AG10803 (cell line): ENCODE measurements at places on chromosomes 3 and 15.
A peak's percentile ranks its signal among the peaks of the same experiment; 100 is the strongest.

- no peak for DNase-seq
Observed at GRCh38 chr3:106826791-106827311, 550.4 kb upstream of the CCDC54 start.

GRCh38 chr3:67605377-67605776, 49.0 kb downstream of the SUCLG2 start:
- DNase-seq, result peak; percentile 78

GRCh38 chr15:48416301-48416700, 85.1 kb downstream of the DUT start:
- no peak for DNase-seq

DNA sequence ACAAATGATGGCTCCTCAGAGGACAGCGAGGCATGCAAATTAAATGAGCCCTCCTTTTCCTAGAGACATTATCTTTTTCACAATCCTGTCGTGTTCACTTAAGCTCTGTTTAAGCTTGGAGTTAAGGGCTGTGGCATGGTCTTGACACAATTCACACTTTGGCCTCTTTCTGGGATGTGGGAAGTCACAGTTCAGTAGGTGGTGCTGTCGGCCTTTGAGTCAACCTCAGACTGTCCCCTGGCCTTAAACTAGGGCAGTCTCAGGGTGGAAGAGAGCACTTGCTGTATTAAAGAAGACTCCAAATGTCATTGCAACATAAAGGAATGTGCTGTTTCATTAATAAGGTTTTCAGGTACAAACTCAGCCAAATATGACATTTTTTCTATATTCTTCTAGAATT, 351.0 kb downstream of the MCTP2 start:
- no peak for DNase-seq

DNA sequence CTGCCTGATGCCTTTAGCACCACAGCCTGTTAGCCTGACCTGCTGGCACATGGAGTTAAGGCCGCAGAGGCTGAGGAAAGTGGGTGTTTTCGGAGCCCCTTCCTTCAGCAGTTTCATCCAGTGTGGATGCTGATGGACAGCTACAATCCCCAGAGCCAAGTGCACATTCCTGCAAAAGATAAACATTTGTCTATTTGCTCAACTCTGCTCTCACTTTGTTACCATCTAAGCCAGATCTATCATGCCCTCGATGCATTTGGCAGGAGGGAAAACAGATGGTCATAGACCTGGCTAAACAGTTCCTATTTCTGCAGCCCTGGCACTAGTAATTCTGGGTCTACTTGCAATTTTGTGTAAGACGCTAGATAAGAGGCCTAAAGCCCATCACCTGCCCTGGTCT, 312.9 kb upstream of the RASGRP1 start:
- DNase-seq, result no peak

DNA sequence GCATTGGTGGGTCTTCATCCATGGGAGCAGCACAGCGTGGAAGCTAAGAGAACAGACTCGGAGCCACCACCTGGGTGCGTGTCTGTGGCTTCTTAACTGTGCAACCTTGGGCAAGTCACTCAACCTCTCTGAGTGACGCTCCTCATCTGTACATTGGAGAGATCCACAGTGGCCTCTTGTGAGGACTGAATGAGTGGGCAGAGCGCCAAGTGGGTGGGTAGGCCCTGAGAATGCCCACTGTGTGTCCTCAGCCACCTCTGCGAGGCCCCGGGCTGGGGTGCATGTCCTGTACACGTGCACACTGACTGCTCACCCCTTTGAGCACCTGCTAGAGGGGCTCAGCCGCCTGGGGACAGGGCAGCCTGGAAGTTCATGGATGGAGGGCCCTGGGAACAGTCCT, 99.6 kb upstream of the PRR23E start:
- no peak for DNase-seq

DNA sequence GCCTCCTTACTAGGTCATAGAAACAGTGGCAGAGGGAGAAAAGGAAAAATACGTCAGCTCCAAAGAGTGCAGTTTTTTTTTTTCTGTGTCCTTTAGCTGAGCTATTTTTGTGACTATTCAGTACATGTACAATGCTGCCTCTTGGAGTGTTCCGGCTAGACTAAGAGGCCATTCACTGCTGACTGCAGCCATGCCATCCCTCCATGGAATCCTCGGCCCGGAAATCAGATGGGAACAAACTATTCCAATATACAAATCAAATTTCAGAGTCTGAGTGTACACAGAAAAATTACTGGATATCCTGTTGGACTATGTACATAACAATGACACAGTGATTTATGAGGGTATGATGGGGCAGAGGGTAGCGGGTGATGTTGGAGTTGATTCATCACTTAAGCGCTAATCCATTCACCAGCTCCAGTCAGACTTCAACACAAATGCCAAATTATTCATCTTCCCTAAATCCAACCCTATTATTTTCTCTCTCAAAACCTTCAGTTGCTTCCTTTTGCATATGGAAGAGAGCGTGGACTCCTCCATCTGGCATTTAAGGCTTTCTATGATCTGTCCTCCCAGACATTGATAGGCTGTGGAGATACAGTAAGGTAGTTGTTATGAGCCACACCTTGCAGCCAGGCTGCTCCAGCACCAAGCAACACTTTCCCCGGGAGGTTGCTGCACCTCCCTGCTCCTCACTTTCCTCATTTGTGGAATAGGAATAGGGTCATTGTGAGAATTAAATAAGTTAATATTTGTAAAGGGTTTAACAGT, 109.1 kb downstream of the LPP start:
- DNase-seq, result peak; percentile 83

GRCh38 chr3:28989646-28990089, 291.2 kb upstream of the RBMS3 start:
- DNase-seq, result no peak

GRCh38 chr3:176310641-176311040, 886.6 kb downstream of the TBL1XR1 start:
- DNase-seq, result no peak

GRCh38 chr3:45381168-45381852, 7.1 kb upstream of the LARS2 start:
- DNase-seq, result no peak

GRCh38 chr3:123757281-123757940, 126.7 kb downstream of the MYLK start:
- peak; percentile 70 for DNase-seq

GRCh38 chr3:130609166-130609979, 92.4 kb downstream of the COL6A6 start:
- no peak for DNase-seq

- no peak for DNase-seq
Observed at GRCh38 chr3:183267140-183267539, 14.1 kb downstream of the B3GNT5 start.

- DNase-seq, result no peak
Observed at GRCh38 chr3:159149633-159150032, 347.8 kb downstream of the MFSD1 start.

- DNase-seq, result no peak
Observed at GRCh38 chr3:60912876-60913275, 338.4 kb downstream of the FHIT start.

- DNase-seq, result peak; percentile 9
Observed at GRCh38 chr3:104738271-104738670, 628.4 kb upstream of the ALCAM start.

DNA sequence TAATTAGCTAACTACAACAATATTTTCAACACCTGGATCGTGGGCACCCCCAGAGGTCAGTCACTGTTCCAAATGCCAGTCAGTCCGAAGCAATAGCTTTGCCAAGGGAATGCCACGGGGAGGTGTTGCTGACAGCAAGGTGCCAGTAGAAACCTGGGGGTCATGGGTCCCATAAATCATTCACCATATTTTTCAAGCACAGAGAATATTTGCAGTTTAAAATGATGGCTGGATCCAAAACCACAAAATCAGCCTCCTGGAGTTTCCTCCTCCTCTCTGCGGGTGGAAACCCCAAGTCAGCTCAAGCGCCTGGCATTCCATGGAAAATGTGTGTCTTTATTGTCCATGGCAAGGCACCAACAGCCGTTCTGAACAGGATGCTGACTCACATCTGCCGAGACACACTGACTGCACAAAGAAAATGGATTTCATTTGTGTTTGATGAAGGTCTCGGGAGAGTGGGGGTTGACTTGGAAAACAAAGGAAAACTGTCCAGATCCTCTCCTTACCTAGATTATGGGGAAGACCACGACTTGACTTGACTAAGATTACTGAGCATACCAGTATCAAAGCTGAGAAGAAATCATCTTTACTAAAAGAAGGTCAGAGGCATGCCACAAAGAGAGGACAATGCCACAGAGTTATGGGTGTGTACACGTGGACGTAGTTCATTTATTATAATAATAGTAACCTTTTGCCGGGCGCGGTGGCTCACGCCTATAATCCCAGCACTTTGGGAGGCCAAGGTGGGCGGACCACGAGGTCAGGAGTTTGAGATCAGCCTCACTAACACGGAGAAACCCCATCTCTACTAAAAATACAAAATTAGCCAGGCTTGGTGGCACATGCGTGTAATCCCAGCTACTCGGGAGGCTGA, 26.4 kb downstream of the ANXA2 start:
- peak; percentile 99 for DNase-seq

GRCh38 chr3:157669416-157669815, 166.2 kb upstream of the VEPH1 start:
- peak; percentile 48 for DNase-seq

GRCh38 chr3:22495791-22496190, 707.3 kb upstream of the UBE2E2 start:
- DNase-seq, result no peak

- no peak for DNase-seq
Observed at GRCh38 chr3:15094187-15094875, 4.6 kb downstream of the RBSN start.

- DNase-seq, result no peak
Observed at GRCh38 chr3:35777065-35777464, 137.7 kb downstream of the ARPP21 start.

DNA sequence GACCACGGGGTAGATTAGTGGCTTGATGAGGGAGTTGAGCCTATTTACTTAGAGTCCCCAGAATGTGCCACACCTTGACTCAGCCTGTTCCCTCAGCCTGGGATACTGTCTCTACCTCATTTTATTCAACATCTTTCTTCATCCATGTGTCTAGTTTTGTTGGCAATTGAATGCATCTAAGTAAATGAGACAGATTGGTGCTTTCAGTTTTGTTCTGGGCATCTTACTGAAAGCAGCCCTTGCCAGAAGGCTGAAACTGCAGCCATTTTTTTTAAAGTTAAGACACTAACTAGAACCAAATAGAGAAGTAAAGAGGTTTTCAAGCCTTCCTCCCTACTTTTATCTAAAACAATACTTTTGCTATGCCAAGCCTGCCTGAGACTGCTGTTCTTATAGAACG, 246.8 kb downstream of the SLCO3A1 start:
- DNase-seq, result no peak

DNA sequence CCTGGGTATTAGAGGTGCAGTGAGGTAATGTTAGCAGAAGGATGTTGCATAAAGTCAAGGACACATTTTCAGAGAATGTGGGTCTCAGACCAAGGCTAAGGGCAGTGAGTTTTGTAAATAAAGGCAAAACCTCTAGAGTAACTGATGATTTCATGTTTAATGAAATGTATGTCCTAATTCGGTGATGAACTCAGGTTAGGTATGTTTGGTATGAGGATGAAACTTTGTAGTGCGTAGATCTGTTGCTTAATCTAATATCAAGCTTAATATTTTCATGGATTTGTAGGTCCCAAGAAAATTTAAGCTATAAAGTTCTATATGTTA, 3.6 kb downstream of the USP50 start:
- DNase-seq, result peak; percentile 74
